NCI-H2029 treated with DMSO at 0.1 percent for 48 hours (cell line): ENCODE measurements at places on chromosomes 12 and 14.

GRCh38 chr12:67484791-67485480 is 163.6 kb upstream of the DYRK2 start:
- DNase-seq, result no peak

GRCh38 chr14:91872517-91873470 is 5.5 kb upstream of the TC2N start:
- peak; percentile 72 for DNase-seq

DNA sequence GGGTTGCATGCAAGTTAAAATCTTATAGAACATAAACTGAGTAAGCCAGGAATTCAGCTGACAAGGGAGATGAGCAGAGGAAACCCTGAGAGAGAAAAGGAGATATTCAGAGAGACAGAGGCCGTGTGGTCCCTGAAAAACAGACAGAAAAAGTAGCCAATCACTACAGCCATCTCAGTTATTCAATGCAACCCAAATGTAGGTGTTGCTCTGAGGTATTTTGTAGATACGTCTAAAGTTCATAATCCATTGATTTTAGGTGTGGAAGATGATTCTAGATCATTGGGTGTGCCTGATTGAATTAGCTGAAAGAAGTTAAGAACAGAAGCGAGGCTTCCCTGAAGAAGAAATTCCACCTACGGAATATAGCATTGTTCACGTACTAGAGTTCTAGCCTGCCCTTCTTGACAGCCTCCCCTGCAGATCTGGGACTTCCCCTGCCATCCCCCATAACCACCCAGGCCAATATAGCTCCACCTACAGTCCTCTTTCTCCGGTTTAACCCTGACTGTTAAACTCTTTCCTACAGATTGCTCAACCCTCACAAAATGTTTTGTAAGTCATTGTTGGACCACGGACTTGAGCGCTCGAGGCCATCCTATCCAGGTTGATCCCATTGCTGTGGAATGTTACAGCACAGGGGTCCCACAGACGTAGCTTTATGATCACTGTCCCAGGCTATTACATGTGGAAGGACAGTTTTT is 21.7 kb downstream of the AICDA start:
- DNase-seq, result no peak

- no peak for DNase-seq
Measured at GRCh38 chr12:8157484-8158198, 826 bp downstream of the ZNF705A start.

DNA sequence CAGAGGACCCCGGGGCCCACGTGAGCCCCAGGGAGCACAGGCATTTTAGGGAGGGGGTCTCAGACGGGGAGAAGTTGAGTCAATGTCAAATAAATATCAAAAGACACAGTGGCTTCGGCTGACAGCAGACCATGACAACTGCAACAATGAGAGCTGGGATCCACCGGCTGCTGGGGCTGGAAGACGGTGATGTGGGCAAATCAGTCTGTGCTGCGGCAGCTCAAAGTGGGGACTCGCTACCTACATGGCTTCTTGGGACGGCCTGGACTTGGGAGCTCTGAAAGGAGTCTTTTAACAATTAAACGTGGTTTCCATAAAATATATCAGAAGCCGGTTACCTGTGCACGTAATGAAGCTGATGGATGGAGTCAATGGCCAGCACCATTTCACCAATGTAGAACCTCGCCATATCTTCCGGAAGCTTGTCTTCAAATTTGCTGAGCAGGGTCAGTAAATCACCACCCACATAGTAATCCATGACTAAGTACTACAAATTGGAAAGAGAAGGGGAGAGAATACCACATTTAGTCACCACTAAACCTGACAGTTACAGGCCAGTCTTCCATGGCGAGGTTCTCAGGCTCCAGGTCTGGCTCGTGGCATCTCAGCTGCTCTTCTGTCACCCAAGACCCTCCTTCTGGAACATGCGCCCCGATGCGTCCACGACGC is 58.0 kb downstream of the CDC42BPB start:
- DNase-seq, result no peak

- no peak for DNase-seq
Measured at GRCh38 chr12:15670756-15671155, 118.4 kb downstream of the EPS8 start.

- no peak for DNase-seq
Measured at GRCh38 chr12:63028951-63029350, 94.0 kb upstream of the PPM1H start.

GRCh38 chr12:6471989-6472360 is 1.5 kb upstream of the VAMP1 start:
- no peak for DNase-seq

DNA sequence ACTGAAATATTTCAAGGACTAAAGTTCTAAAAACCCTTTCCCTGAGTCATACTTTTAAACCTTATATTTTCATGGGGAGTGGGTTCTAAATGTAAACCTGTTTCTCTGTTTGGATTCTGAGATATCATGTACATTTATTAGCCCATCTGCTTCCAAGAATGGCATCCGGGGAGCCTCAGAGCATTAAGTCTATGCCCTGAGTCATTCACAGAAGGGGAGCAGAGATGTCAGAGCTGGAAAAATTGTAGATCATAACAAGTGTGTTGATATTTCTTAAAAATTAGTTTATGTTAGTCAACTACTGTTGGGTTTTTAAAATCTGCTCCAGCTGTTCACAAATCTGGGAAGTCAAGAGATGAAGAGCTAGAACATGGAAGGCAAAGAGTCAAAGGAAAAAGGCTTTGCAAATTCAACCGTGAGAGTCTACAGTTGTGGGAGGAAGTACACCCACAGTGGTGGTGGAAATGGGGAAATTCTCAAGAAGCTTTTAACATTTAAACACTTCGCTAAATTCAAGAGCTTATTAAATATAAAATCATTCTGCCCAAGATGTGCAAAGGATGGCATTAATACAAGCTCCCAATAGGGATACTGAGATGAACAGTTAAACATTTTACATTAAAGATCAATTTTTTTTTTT is 70.5 kb upstream of the FLRT2 start:
- DNase-seq, result no peak

- no peak for DNase-seq
Measured at GRCh38 chr12:51751661-51752060, 96.9 kb downstream of the FIGNL2 start.

DNA sequence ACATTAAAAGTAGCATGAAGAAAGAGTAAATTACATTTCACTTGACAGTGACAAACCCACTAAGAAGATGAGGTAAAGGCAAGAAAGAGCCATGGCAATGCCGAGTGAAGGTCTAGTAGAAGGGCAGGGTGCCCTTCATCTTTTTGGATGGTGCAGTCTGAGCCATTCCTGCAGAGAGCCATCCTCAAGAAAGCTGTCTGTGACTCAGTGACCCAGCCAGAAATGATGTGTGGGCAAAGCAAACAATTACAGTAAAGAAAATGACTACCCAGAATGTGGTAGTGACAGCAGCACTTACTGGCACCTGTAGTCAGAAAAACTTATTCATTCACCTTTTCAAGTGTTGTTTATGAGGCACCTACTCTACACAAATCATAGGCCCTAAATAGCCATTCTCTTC is 281.7 kb downstream of the DUSP6 start:
- no peak for DNase-seq

DNA sequence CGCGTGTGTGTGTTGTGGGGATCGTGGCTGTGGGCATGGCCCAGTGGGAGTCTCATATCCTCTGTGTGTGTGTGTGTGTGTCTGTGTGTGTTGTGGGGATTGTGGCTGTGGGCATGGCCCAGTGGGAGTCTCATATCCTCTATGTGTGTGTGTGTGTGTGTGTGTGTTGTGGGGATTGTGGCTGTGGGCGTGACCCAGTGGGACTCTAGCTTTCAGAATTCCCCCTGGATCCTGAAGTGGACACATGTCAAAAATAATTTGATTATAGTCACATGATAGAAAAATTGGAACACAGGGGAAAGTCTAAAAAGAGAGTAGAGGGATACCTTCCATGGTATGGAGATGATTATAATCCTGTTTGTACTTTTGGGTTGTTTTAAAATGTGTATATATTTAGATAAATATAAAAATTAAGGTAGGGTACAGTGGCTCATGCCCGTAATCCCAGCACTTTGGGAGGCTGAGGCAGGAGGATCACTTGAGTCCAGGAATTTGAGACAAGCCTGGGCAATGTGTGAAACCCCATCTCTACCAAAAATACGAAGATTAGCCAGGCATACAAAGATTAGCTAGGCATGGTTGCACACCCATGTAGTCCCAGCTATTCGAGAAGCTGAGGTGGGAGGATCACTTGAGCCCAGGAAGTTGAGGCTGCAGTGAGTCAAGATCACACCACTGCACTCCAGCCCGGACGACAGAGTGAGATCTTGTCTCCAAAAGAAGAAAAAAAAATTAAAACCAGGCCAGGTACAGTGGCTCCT is 11.0 kb downstream of the PAPLN start:
- no peak for DNase-seq

DNA sequence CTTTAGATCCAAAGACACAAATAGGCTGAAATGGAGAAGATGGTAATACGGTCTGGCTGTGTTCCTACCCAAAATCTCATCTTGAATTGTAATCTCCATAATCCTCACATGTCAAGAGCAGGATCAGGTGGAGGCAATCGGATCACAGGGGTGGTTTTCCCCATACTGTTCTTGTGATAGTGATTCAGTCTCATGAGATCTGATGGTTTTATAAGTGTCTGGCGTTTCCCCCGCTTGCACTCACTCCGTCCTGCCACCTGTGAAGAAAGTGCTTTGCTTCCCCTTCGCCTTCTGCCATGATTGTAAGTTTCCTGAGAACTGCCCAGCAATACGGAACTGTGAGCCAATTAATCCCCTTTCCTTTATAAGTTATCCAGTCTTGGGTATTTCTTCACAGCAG is 1795.5 kb upstream of the FLRT2 start:
- no peak for DNase-seq

GRCh38 chr12:41510470-41510869 is 322.4 kb downstream of the PDZRN4 start:
- DNase-seq, result peak; percentile 79

DNA sequence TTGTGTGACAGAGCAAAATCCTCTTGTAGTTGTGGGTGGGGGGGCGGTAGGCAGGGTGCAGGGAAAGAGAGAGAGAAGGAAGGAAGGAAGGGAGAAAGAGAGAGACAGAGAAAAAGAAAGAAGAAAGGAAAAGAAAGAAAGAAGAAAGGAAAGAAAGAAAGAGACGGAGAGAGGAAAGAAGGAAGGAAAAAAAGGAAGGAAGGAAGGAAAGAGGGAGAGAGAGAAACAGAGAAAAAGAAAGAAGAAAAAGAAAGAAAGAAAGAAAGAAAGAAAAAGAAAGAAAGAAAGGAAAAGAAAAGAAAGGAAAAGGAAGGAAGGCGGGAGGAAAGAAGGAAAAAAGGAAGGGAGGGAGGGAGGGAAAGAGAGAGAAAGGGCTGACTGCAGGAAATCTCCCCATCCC is 17.6 kb upstream of the FAIM2 start:
- no peak for DNase-seq

DNA sequence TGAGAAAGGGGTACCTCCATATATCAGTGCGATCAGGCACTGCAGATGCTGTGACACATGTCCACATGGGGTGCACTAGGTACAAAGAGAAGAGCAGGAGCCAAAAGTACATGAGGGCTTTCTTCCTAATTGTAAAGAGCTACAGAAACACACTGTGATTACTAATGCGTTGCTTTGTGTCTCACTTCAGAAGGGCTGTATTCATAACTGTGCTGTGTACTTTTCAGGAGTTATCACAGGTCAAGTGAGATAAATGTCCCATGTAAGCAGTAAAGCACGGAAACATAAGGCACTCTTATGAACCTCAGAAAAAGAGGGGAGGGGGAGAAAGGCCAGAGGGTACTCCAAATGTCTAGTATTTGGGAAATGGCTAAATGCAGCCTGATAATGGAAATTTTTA is 10.6 kb downstream of the SPRING1 start:
- DNase-seq, result no peak

GRCh38 chr12:27970401-27971120 is 2.0 kb downstream of the PTHLH start:
- DNase-seq, result no peak

- no peak for DNase-seq
Measured at GRCh38 chr12:52151837-52152783, 39.7 kb downstream of the KRT80 start.

DNA sequence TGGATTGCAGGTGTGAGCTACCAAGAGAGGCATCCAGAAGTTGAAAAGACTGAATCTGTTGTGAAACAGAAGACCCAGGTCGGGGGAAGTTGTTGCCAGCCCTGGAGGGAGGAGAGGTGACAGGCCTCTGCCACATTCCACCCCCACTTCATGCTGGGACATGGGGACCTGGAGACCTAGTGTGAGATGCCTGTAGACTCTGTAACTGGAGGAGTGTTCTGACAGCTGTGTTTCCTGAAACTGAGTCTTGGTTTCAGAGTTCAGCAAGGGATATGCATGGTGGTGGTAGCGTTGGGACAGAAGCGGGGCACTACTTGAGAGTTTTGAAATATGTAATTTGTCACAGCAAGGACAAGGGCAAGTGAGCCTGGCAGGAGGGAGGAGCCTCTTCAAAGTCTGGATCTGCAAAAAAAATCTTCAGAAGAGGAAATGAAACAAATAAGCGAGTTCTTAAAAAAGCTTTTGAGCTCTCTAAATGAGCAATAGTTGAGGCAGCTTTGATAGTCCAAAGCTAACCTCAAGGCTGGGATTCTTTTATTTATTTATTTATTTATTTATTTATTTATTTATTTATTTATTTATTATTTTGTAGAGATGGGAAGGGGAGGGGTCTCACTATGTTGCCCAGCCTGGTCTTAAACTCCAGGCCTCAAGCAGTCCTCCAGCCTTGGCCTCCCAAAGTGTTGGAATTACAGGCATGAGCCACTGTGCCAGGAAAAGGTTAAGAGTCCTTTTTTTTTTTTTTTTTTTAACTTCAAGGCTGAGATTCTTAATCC is 58.9 kb upstream of the EEA1 start:
- no peak for DNase-seq

- DNase-seq, result no peak
Measured at GRCh38 chr14:59882957-59883356, 12.4 kb upstream of the RTN1 start.

- no peak for DNase-seq
Measured at GRCh38 chr12:67154901-67155300, 114.3 kb upstream of the CAND1 start.

- peak; percentile 47 for DNase-seq
Measured at GRCh38 chr14:60346706-60347105, 97.7 kb downstream of the PPM1A start.

DNA sequence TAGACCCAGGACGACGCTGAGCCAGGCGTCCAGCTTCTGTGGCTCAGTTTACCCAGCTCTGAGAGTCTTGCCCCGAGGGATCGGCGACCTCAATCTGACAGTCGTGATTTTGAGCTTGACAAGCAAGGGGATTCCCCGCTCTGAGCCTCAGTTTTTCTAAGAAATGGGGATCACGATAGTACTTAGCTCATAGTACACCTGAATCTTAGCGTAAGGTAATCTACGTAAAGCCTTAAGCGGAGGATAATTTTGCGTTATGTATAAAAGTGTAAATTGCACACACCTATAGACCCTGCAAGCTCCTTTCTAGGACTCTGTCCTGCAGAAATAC is 285 bp downstream of the MVK start:
- no peak for DNase-seq

DNA sequence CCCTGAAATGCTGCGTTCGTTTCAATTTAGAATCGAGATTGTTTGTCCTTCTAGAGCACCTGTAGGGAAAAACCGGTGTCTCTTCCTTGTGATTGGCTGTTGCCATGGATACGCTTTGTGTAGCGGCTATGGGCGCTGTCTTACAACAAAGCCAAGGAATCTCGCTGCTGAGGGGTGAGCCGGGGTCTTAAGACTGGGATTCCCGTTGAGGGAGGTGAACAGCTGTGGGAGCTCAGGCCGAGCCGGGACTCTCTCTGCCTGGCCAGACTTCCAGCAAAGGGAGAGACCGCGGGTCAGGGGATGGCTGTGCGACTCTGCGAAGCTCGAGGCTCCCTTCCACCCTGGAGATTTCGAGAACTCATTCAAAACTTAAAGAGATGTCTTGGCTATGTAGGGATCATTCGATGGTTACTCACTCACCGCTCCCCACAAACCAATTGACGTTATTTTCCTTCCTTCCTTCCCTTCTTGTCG is at the start of the genes LRRIQ1 and TSPAN19:
LRRIQ1 (plus strand) TSS at position 118 of the 474 bp plus-strand sequence. CDS start 1,826 bp downstream, outside the sequence.
TSPAN19 (minus strand) TSS at position 44 of the 474 bp plus-strand sequence. CDS start 6,331 bp downstream, outside the sequence.
- DNase-seq, result peak; percentile 60
